ENCODE measurements at places on chromosomes 12 and 14.

DNA sequence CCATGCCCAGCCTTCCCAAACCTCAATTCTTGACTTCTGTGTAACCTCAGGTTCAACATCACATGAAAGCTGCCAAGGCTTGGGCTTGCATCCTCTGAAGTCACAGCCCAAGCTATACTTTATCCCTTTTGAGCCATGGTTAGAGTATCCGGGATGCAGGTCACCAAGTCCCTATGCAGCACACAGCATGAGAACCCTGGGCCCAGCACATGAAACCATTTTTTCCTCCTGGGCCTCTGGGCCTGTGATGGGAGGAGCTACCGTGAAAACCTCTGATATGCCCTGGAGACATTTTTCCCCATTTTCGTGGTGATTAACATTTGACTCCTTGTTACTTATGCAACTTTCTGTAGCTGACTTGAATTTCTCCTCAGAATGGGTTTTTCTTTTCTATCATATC, 25.8 kb upstream of the DIO2 start:
- DNase-seq: no peak

GRCh38 chr14:91778217-91778616, 46.3 kb upstream of the CATSPERB start:
- DNase-seq: no peak

GRCh38 chr14:79583738-79584408, 627.4 kb downstream of the DIO2 start:
- no peak for DNase-seq

DNA sequence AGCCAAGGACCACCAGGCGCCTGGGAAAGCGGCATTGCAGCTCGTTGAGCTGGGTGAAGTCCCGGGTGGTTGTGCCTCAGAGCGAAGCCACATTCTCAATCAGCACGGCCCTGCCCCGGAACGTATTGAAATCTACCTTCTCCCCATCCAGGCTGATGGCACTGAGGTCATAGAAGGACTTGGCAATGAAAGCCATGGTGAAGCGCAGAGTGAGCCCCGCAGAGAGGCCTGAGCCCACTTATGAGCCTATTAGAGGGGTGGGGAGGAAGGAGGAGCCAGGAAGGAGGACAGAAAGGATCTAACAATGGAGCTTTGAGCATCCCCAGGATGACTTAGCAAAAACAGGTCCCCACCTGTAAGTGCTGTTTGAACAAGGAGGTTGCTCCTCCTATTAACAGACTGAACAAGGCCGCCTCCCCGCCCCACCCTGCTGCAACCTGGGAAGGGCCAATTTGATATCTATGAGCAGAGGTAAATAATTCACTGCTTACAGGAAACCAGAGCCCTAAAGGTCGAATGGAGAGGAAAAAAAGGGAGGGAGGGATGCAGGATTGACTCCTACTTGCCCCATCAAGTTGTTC, at the start of gene GPX2:
GPX2 (minus strand) TSS at position 215 of the 581 bp plus-strand sequence; CDS start at position 196, 19 bp downstream.
- no peak for DNase-seq

- DNase-seq: no peak
These were observed 241.7 kb downstream of the AEBP2 start for GRCh38 chr12:19681007-19681406.

- DNase-seq: no peak
These were observed 29.3 kb upstream of the FZD10 start for GRCh38 chr12:130132831-130133511.

- DNase-seq: no peak
These were observed 171.6 kb downstream of the PRKD1 start for GRCh38 chr14:29756019-29756385.

- no peak for DNase-seq
These were observed 34.8 kb downstream of the TRIP11 start for GRCh38 chr14:92005019-92005418.

DNA sequence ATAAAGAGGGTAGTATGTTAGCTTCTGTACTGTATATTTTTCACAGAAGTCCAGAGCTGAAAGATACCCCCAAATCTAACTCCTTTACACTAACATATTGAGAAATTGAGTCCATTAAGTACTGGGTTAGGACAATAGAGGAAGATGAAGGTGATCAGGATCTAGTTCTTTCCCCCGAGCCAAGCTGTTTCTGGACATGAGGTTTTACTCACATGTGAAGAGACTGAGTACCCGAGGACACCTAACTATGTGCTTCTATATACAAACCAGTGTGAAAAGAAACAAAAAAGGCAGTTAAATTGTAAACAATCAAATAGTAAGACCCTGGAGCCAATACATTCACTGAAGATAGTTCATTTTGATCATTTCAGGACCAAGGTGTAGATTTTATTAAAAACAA, 3.8 kb upstream of the TRHDE start:
- DNase-seq: no peak

DNA sequence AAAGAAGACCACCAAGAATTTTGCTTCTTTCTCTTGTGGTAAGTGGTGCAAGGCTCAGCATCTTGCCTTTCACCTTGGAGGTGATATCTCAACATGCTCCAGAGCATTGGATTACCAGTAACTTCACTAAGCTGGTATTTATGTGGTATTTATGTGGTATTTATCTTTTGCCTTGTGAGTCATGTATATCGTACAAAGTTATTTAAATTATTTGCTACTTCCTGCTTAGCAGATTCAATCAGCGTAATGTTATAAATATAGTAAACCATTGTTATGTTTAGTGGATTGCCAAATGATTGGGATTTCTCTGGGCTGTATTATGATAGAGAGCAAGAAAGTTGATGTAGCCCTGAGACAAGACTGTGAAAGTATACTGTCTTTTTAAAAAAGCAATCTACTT, 366.4 kb downstream of the IPO8 start:
- no peak for DNase-seq

DNA sequence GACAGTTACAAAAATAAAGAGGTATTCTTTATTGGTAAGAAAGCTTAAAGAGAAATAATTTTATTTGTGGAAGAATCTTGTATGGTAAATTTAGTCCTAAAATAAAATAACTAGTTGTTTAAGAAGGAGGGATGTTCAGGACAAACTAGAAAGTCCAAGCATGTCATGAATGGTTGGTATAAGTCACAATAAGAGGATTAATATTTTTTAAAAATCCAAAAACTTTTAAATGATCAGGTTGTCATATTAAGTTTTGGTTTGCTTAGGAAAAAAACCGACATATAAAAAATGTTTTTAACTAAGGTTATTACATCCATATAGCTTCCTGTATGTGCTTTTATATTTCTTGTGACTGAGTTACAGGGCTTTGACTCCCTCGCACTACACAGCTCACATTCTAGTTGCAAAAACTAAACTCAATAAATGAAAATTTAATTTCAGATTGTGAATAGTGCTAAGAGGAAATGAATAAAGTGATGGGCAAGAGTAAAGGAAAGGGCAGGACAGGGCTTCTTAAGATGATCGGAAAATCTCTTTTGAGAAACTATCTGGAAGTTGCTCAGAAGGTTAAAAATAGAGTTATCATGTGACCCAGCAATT, 80.7 kb upstream of the METAP2 start:
- DNase-seq: no peak

DNA sequence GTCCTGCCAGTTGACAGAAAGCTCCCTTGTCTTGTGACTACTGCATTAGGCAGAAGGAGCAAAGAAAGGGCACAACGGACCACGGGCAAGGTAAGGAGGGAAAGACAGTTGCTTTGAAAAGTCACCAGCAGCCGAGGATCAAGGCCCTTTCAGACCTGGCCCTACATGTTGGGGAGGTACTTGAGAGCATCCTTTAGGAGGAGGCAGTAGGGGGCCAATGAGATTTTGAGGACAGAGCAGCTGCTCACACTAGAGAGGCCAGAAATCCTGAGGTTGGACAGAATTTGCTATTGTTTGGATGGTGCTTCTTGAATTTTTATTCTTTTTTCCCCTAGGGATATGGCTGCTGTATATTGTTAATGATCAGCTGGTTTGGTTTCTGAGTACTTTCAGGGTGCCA, 135.5 kb upstream of the PZP start:
- DNase-seq: no peak

- no peak for DNase-seq
These were observed 41.1 kb downstream of the PRB3 start for GRCh38 chr12:11228296-11228879.

GRCh38 chr12:254912-255311, 7.7 kb downstream of the SLC6A13 start:
- no peak for DNase-seq

DNA sequence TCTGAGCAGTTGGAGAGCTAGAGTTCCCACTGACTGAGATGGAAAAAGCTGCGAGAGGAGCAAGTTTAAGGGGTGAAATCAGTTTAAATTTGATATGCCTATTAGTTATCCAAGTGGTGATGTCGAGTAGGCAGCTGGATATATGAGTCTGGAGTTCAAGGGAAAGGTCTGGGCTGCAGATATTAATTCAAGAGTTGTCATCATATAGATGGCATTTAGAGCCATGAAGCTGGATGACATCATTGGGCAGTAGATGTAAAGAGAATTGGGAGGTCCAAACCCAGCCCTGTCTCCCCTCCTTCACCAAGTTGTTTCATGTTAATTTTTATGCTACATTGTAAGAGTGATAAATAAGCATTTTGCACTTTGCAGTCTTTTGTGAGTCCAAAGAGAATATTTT, 898.1 kb downstream of the GALC start:
- DNase-seq: no peak

- DNase-seq: no peak
These were observed 184.2 kb downstream of the KCNA5 start for GRCh38 chr12:5227708-5228373.

- DNase-seq: no peak
These were observed 37.4 kb downstream of the SH2B3 start for GRCh38 chr12:111443086-111443485.

GRCh38 chr14:29900609-29901350, 26.9 kb downstream of the PRKD1 start:
- DNase-seq: no peak

DNA sequence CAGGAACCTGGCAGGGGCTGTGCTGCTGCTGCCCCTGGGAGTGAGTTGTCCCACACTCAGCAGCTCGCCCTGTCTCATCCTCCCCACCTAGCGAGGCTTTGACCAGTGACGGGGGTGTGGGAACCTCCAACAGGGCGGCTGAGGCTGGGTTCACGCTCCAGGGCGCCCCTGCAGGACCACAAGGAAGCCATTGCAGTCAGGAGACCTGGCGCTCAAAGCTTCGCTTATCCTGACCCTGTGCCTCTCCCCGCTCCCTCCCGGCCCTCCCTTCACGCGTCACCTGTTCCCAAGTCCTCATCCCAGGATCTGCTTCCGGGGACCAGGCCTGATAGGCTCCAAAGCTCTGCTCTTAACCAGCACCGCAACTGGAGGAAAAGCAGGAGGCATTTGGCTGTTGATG, 272.0 kb upstream of the SFSWAP start:
- no peak for DNase-seq

GRCh38 chr12:75977590-75977951, 54.0 kb downstream of the PHLDA1 start:
- no peak for DNase-seq

DNA sequence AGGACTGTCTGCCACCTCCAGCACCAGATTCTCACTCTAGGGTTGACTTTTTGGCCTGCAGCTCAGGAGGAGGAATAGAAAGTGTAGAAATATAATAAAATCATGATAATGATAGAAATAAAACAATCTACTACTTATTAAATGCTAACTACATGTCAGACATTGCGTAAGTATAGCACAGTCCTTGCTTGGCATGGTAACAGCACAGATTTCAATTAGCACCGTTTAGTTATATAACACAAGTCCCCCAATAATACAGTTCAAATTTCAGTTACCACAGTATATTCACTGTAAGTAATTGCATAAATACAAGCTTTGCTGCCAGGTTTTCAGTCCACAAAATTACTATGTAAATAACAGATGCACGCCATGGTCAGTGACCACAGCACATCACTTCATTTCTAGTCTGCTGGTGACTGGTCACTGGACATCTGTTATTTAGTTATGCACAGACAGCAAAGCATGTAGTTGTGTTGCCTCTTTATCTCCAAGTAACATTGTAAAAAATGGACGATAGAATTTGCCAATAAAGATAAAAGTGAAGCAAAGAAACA, 6.5 kb upstream of the GLT8D2 start:
- no peak for DNase-seq

GRCh38 chr12:47721431-47721973, 3.8 kb downstream of the ENDOU start:
- DNase-seq: no peak

DNA sequence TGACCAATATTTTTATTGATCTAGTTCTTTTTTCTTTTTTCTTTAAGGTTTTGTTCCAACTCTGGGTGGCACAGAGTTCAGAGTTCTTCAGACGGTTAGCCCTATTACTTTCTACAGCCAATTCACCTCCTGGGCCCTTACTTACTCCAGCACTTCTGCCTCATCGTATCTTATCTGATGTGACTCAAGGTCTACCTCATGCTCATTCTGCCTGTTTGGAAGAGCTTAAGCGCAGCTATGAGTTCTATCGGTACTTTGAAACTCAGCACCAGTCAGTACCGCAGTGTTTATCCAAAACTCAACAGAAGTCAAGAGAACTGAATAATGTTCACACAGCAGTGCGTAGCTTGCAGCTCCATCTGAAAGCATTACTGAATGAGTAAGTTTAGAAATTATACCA, 64.7 kb downstream of the VEZT start:
- no peak for DNase-seq

- DNase-seq: no peak
These were observed 569.1 kb upstream of the TBX3 start for GRCh38 chr12:115253049-115253448.

DNA sequence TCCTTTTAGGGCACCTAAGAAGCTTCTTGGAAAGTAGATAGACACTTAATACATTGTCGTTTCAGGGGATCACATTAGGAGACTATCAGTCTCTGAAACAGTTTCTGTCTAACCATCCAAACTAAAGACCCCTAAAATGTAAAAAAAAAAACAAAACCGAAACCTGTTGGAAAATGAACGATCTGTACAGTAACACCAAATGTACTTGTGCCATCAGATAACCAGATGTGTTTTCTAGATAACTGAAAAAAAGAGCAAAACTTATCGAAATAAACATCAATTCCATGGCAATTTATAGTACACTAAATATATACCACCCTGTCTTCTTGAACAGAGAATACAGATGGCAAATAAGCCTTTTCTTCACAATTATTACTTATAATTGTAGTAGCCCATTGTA, 2.1 kb downstream of the LDHB start:
- DNase-seq: no peak

Data from brain (organoid and tissue), 16 donors.